ENCODE measurements at places on chromosomes 3 and 15.

DNA sequence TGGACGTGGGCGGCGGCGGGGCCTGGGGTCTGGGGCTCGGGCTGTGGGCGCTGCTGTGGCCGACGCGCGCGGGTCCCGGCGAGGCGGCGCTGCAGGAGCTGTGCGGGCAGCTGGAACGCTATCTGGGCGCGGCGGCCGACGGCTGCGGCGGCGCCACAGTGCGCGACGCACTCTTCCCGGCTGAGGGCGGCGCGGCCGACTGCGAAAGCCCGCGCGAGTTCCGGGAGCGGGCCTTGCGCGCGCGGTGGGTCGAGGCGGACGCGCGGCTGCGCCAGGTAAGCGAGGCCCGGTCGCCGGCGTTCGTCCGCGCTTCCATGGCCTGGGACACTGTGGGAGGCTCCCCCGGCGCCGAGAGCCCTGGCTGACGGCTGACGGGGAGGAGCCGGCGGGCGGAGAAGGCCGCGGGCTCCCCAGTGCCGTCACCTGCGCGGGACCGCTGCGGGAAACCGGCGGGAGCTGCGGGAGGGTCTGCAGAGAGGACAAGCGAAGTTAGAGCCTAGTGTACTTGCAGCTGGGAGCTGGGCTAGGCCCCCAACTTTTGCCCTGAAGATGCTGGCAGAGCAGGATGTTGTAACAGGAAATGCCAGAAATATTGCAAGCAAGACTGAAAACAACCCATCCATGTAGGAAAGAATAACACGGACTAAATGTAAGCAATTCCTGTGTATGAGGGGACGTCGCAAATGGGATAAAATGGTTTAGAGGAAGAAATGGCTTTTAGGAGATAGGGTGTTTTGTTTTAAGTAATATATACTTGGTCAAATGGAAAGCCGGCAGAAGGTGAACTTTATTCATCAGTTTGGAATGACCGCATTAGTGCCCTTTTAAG, 847 bp downstream of the WHAMM start:
- DNase-seq = peak; percentile 47

- no peak for DNase-seq
These were observed 259.3 kb downstream of the ZBTB20 start for GRCh38 chr3:114887806-114888205.

- peak; percentile 13 for DNase-seq
These were observed 30.5 kb upstream of the SRGAP3 start for GRCh38 chr3:9279966-9280365.

GRCh38 chr3:9945358-9945757, 6.8 kb downstream of the PRRT3 start:
- no peak for DNase-seq

DNA sequence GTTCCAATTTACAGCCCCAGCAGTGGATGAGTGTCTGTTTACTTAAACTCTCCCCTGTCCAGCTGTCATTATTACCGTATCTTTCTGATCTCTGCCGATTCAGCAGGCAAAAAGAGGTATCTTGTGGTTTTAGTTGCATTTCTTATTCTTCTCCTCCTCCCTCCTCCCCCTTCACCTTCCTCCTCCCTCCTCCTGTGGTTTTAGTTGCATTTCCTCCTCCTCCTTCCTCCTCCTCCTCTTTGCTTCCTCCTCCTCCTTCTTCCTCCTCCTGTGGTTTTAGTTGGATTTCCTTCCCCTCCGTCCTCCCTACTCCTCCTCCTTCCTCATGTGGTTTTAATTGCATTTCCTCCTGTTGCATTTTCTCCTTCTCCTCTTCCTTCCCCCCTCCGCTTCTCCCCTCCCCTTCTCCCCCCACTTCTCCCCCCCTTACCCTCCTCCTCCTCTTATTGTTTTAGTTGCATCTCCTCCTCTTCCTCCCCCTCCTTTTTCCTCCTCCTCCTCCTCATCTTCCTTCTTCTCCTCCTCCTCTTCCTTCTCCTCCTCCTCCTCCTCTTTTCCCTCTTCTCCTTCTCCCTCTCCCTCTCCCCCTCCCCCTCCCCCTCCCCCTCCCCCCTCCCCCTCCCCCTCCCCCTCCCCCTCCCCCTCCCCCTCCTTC, 25.3 kb upstream of the VPS33B start:
- DNase-seq = no peak

DNA sequence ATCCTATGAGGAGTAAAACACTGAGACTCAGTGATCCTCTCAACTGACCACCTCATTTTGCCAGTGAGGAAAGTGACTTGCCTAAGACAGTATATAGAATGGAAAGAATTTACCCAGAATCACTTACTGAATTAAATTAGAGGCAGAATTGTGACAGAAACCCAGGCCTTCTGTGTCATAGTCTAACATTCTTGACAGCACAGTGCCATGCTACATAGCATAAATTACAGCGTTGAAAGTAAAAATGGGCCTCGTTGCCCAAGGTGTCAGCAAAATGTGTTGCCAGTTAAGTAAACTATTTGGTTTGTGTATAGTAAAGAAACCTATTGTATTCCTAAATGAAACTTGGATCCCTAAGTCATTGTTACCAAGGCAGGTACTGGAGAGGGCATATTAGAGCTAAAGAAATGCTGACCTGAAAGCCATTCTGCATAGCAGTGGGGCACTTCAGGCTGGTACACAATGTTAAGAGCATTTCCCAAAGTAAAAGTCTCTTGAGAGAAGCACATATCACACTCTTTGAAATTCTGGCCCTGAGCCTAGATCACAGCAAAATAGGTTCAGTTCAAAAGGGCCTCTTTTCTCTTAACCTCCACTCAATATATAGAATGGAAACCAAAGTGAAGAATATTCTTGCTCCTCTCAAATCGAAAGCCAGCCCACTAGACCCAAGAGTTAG, 53.8 kb downstream of the HMG20A start:
- DNase-seq = no peak

DNA sequence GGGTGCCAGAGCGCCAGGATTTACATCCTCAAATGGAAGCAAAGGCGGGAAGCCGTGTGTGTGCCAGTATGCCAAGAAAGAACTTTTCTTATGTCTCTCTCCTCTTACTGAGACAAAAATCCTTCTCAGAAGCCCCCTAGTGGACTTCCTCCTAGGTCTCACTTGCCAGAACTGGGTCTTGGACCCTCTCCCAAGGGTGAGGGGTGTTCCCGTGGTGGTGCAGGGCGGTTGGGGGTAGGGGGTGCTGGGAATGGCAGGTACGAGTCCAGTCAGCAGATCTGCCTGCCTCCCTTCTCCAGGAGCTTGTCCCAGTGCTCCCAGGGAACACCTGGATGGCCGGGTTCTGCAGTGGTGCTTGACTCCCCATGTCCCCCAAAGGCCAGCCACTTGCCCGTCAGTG, 52.0 kb downstream of the CORO2B start:
- DNase-seq = no peak

GRCh38 chr3:156161172-156161571, 40.8 kb downstream of the KCNAB1 start:
- no peak for DNase-seq

- no peak for DNase-seq
These were observed 122.3 kb downstream of the FAM174B start for GRCh38 chr15:92533298-92533697.

GRCh38 chr15:72338617-72339321, 18.8 kb upstream of the CELF6 start:
- peak; percentile 60 for DNase-seq

GRCh38 chr15:33810073-33810595, 158.2 kb upstream of the CHRM5 start:
- DNase-seq = no peak

DNA sequence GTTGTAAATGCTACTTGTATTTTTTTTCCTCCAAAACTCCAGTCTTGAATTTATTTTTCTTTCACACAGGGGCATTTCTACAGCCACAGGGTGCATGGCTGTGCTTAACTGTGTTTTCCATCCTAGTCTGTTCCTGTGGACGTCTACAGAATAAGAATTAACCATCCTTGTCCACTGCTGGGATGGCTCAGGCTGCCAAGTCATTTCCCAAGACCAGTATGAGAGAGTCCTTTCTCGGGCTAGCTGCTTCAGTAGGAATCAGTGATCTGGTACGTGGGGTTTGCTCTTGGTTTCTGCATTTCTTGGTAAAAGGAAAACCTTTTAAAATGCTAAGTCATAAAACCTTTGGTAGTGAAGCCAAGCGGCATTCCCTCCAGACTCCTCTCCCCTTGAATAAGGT, 29.8 kb downstream of the CHDH start:
- DNase-seq = no peak

DNA sequence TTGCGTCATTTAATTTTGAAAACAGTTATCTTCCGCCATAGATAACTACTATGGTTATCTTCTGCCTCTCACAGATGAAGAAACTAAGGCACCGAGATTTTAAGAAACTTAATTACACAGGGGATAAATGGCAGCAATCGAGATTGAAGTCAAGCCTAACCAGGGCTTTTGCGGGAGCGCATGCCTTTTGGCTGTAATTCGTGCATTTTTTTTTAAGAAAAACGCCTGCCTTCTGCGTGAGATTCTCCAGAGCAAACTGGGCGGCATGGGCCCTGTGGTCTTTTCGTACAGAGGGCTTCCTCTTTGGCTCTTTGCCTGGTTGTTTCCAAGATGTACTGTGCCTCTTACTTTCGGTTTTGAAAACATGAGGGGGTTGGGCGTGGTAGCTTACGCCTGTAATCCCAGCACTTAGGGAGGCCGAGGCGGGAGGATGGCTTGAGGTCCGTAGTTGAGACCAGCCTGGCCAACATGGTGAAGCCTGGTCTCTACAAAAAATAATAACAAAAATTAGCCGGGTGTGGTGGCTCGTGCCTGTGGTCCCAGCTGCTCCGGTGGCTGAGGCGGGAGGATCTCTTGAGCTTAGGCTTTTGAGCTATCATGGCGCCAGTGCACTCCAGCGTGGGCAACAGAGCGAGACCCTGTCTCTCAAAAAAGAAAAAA, 1.2 kb downstream of the B2M start:
- peak; percentile 50 for DNase-seq

GRCh38 chr15:25844981-25845680, 18.0 kb downstream of the ATP10A start:
- no peak for DNase-seq

- DNase-seq = no peak
These were observed 9.4 kb upstream of the PCSK6 start for GRCh38 chr15:101498717-101499480.

GRCh38 chr15:68031404-68031803, 22.7 kb upstream of the PIAS1 start:
- DNase-seq = no peak

DNA sequence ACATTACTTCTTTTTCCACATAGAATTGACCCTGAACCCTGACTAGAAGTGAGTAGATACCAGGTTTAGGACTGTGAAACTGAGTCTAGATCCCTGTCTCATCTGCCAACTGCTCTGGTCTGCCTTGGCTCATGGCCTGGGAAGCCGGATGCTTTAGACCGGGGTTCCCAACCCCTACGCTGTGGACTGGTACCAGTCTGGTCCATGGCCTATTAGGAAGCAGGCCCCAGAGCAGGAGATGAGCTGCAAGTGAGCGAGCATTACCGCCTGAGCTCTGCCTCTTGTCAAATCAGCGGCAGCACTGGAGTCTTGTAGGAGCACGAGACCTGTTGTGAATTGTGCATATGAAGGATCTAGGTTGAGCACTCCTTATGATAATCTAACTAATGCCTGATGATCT, 734.2 kb downstream of the AGBL1 start:
- DNase-seq = no peak

DNA sequence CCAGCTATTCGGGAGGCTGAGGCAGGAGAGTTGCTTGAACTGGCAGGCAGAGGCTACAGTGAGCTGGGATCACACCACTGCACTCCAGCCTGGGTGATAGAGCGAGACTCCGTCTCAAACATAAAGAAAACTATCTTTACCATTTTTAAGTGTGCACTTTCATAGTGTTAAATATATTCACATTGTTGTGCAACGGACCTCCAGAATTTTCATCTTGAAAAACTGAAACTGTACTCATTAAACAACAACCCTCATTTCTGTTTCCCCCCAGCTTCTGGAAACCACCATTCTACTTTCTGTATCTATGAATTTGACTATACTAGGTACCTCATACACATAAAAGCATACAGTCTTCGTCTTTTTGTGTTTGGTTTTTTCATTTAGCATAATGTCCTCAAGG, 375.1 kb downstream of the SHQ1 start:
- DNase-seq = no peak

DNA sequence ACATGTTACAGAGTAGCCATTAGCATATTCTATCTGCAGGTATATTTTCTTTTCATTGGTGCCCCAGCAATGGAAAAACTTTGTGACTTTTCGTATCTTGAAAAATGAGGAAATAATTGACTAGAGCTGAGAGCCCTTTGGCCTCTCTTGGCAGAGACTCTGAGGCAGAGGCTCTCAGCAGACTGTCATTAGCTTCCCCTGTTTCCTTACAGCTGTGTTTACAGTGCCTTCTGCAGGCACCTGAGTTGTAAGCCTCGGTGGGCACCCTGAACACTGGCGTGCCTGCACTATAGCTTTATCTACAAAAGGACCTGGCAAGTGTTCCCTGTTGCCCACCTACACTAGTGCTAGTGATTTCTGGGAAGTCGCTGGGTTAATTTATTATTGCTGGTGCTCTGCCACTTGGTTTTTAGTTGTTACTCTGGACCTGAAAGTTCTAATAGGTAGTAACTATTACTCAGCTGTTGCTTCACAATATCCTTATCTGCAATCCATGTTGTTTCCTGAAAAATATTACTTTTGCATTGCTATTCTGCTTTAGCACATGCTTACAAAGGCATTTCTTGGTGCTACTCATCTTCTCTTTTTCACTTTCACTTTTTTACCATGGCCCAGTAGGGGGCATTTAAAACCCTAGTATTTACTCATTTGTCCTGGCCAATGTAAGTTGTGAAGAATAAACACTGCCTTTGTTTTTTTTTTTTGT, 7.8 kb upstream of the GPR171 start:
- no peak for DNase-seq

Measured in AG08396 (cell line).